Stimulated activated CD8-positive, alpha-beta memory T cell treated with anti-CD3 and anti-CD28 coated beads, Interleukin-7, amount 100 ng/mL, for 4 hours (primary cell): ENCODE measurements at places on chromosomes 4 and X.

GRCh38 chr4:159175989-159176375, 73.1 kb downstream of the RAPGEF2 start:
- DNase-seq = no peak

- DNase-seq = no peak
Measured at GRCh38 chrX:120819126-120819525, 56.5 kb downstream of the CT47B1 start.

- no peak for DNase-seq
Measured at GRCh38 chr4:94595013-94595412, 143.3 kb downstream of the PDLIM5 start.

DNA sequence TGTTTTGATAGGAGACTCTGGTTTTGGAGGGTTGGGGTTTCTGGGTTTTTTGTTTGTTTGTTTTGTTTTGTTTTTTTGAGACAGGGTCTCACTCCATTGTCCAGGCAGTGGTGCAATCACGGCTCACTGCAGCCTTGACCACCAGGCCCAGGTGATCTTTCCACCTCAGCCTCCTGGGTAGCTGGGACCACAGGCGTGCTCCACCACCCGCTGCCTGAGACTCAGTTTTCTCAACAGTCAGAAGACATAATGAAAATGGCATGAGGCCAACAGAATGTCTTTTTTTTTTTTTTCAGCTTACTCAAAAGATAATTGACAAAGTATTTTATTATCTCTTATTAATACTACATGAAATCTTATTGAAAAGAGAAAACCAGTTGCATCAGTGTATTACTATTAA, 32.4 kb downstream of the TNIP2 start:
- no peak for DNase-seq

DNA sequence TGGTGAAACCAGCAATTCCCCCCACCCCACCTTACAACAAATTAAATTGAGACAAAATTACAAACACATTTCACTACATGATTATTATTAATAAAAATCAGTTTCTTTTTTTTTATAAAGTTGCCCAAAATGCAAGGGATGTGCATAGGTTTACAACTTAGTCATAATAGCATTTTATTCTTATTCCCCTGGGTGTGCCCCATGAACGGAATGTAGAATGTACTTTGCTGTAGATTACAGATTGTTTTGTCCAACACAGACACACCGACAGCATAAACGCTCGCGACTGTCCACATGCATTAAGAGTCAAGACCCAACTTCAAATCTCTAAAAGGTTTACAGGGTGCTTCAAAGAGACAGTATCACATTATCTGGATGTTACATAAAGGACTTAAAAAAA, 72.3 kb downstream of the NYX start:
- no peak for DNase-seq

GRCh38 chr4:138445098-138445497, 202.9 kb upstream of the SLC7A11 start:
- DNase-seq = no peak
